ENCODE measurements at places on chromosomes 3 and 15.

DNA sequence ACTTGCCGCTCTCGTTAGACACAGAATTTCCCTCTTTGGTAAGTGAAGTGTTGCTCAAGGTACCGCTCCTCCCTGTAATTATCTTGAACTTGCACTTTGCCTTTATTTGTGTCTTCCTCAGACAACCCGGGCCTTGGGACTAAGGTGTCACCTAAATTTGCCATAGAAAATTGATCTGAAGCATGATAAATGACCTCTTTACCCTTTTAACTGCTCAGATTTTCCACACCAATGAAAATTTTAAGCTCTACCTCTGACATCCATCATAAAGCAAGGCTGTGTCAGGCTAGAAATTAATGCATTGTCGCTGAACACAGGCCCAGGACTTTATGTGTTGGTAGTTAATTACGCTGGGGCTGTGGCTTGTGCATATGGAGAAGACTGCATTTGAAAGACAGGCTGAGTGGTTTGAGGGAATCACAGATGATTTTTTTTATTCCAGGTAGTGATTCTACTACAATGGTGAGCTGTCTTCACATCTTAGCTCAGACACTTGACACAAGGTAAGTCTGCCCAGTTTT lies 199.6 kb upstream of the CHRM5 start:
- no peak for DNase-seq

DNA sequence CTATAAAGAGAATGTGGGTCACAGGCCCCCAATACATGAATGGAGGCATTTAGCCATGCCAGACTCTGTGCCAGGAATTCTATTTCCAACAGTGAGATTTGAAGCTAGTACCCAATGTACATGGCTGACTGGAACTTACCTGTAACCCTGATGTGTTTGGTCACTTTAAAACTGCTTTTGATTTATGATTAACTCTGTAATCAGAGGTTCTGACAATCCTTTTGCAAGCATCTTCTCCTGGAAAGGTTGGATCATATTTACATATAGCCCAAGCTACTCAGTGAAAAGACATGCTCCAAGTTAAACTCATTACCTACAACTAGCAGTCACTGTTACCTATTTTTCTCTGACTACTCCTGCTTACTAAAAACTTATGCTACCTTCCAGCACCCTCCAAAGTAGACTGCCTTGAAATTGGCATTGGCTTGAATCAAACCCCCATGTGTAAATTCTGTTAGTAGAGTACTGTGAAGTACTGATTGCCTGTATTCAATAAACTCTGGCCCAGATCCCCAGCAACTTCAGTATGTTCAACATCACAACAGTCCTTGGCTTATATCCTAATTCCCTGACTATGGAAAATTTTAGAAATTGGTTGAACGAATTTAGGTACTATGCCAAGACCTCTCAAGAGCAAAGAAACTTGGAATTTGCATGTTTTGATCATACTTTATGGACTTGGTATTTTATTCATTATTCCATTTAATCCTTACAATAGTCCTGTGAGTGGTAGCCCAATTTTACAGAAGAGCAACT lies 665.6 kb upstream of the NECTIN3 start:
- DNase-seq = no peak

- no peak for DNase-seq
Observed at GRCh38 chr15:74136540-74136813, 6.1 kb downstream of the ISLR2 start.

GRCh38 chr15:100199711-100200286 lies 142.0 kb downstream of the ADAMTS17 start:
- no peak for DNase-seq

GRCh38 chr3:109924196-109924595 lies 586.9 kb upstream of the DPPA4 start:
- DNase-seq = no peak

DNA sequence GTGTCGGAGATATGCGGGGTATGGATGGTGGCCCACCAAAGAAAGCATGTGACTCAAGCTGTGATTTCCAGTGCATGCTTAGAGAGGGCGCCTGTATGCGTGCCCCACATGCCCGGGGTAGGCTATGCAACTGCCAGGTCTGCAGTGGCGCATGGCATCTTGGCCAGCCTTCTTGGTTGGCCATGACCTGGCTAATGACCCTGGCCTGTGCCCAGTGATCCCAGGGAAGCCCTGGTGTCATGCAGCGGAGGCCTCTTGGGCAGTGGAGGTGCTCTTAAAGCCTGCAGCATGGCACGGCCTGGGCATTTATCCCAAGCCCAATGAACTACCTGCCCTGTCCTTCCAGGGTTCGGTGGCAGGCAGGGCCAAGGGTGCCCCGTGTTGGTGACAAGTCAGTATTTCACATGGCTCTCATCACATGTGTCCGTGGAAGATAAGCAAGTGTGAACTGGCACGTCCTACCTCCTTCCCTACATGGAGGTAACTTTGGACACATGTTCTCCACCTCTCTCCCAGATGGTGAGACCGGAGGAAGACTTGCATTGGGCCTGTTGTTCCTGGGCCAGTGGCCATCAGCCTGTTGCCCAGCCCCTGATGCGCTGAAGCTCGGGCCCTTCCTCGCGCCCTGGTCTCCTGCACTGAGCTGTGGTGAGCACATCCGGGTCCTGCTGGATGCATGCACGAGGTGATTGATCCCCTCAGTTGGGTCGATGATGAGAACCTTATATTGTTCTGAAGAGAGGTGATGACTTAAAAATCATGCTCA lies 192.0 kb downstream of the UBE3A start:
- no peak for DNase-seq

- no peak for DNase-seq
Observed at GRCh38 chr15:66101715-66102395, 151.7 kb downstream of the MEGF11 start.

Measured in nucleus accumbens (tissue), 56 donors.